CD4-positive, alpha-beta memory T cell (primary cell): ENCODE measurements at places on chromosomes 3 and 15. TPM values are rescaled to one million over a fixed set of nuclear protein-coding genes. Genes with fewer than 3 reads are reported as not detected.

DNA sequence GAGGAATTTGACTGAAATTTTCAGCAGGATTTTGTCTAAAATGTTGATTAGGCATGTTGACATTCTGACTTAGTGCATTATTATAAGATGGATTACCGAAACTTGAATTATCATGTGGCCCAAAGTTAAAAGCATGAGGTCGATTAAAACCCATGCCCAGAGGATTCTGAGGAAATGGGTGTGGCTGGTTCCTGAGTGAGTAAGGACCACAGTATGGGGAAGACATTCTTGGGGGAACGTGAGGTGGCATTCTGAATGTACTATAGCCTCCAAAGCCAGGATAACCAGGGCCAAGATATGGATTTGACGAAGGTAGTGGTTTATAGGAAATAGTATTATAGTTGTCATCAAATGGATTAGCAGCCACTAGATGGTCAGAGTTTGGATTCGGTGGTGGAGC lies 38.7 kb upstream of the DNAAF4 start:
- DNase-seq, result no peak

- peak; percentile 50 for DNase-seq
These were observed 182.4 kb downstream of the SHQ1 start for GRCh38 chr3:72665701-72666446.

DNA sequence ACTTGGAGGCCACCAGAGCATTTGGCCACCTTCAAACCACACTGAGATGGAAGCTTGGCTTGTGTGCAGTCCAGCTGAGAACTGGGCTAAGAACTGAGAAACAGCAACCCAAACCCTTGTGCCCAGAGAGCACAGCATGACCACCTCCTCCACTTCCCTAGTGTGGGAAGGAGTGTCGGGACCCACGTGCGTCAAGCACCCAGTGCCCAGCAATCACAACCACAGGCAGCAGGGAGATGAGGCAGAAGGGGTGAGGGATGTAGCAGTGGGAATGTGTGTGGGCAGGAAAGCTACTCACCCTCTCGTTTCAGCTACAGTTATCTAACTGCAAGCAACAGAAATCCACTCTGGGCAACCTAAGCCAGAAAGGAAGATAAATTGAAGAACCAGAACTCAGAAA lies 25.0 kb upstream of the RFTN1 start:
- no peak for DNase-seq

DNA sequence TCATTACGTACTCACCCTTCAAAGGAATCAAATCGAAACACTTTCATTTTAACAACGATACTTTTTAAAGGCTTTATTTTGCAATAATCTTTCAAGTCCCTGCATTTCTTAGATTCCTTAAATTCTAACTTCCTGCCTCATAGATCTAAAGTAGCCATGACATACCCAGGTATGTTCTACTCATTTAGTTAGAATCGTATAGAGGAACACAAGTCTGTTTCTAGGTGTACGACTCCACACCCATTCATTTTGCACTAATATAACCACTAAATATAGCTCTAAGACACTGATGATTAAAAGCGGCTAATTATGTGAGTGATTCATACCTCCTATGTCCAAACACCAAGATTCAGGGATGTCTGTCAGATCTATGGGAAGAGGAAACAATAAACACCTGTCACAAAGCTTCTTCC lies 1.3 kb downstream of the ATP13A3 start:
- peak; percentile 23 for DNase-seq

GRCh38 chr3:98596087-98596486 lies 2.7 kb upstream of the CPOX start:
- DNase-seq, result no peak

DNA sequence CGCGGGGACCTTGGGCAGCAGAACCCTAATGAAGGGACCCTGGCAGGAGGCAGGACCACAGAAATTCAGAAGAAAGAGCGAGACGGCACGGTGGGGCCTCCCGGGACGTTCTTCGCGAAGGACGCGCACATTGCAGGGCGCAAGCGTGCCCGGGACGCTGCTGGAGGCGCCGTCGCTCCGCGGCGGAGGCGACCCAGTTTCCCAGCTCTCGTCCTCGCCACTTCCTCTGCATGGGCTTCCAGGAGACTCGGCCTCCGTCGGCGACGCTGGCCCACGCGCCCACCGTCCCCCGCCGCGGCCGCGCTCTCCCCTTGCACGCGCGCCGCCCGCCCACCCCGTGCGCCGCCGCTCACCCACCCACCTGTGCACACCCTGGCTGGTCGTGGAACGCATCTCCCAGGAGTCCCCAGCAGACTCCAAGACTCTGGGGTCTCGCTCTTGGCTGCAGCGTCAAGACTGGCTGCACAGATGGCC lies 31.8 kb upstream of the SMAD3 start:
- peak; percentile 26 for DNase-seq

DNA sequence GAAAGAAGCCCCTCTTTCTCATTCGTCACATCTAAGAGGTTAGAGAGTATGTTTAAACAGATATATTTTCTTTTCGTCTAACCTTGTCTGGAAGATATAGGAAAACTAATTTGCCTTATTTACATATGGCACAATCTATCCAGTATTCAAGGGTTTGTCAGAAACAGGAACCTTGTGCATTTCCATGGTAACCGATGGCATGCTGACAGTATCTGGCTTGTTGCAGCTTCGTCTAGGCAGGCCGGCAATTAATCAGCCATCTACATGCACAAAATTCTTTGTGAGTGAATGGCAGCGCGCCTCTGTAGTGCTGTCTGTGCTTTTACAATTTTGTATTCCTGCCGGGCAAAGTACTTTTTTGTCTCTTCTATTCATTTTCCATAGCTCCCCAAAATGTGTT lies 294.0 kb upstream of the SOX2 start:
- DNase-seq, result no peak

GRCh38 chr3:195372220-195372619 lies 70.6 kb downstream of the ACAP2 start:
- DNase-seq, result no peak

GRCh38 chr3:43764056-43764455 lies 73.3 kb downstream of the ABHD5 start:
- no peak for DNase-seq

GRCh38 chr3:123110976-123111615 lies 44.3 kb downstream of the PDIA5 start:
- DNase-seq, result no peak

DNA sequence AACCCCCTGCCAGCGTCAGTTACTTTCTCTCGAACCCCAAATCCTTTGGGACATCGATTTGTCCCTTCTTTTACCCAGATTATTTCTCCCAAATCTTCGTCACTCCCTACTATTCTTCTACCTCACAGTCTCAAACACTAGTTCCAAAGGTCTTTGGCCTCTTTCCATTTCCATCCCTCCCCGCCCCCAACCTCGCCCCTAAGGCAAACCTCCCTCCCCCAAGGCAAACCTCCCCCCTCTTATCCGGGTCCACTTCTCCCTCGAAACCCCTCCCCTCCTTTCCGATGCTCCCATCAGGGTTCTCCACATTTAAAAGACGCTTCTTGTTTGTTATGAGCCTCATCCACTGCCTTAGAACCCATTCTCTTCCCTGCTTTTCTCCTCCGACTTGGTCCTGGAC lies 583 bp downstream of the EAF1 start:
- DNase-seq, result no peak

DNA sequence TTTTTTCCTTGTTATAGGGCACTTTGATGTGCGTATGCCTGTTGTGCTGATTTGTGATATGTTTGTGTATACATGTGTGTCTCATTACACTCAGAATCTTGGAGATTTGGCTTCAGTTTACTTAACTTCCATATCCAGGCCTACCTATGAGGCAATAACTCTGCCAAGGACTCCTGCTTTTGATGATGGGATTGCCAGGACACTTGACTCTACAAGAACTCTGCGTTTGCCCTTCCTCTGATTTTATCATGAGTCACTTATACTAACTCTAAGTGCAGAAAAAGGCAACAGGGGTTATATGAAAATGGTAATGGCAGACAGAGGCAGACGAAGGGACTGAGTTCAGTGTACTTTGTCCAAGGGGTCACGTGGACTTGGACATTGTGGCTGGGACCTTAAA lies 33.6 kb downstream of the MCTP2 start:
- DNase-seq, result no peak

GRCh38 chr3:6805236-6805635 lies 55.7 kb upstream of the GRM7 start:
- no peak for DNase-seq

- no peak for DNase-seq
These were observed 36.4 kb upstream of the ESYT3 start for GRCh38 chr3:138397983-138398382.

- no peak for DNase-seq
These were observed 8.8 kb downstream of the EAF1 start for GRCh38 chr3:15436246-15436645.

DNA sequence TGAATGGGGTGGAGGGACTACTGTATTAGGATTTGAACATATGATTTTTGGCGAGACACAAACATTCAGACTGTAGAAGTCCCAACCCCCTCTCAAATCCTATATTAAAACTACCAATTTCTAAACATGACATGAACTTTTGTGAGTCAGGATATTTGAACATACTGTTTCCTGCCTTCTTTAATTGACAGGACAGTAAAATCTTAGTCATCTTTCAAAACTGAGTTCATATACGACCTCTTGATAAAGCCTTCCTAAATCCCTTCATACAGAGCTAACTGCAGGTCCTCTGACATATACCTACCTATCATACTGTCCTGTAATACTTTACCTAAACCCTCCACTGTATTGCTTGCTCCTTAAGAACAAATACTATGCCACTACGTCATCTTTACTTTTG lies 23.5 kb downstream of the ALDH1A2 start:
- no peak for DNase-seq

DNA sequence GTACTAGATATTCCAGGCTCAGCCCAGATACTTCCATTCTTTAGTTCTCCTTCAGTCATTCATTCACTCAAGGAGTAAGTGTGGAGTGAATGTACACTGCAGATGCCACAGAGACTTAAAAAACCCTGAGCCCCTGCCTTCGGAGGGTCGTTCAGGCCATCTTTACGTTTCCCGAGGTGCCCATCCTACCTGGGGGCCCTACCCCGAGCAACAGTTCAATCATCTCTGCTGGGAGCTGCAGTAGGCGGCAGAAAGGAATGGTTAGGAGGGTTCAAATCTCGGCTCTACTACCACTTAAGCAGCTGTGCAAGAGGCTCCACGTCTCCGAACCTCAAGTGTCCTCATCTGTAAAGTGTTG lies 613 bp downstream of the SEC13 start:
- no peak for DNase-seq

DNA sequence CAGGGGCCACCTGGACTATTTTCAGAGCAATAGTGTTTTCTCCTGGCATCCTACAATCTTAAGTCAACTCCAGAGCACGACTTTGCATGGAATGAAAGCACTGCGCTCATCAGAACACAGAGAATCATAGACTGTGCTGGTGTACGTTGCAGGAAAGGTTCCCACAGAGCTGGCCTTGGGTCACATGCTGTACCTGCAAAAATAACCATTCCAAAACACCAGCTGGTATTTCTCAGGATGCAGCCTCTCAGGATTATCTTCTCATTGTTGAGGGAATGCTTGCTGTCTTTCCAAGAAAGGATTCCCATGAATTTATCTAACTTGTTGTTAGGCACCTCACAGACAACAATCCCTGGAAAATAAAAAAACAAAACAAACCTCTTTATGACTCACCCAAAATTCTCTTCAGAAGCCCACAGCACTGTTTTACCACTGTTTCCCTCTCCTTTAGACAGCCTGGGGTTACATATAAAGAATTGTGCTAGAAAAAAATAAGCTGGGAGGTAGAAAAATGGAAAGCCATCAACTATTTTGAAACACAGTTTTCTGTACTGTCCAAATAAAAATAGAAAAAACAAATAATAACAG lies 131.7 kb downstream of the ATP8B4 start:
- no peak for DNase-seq

DNA sequence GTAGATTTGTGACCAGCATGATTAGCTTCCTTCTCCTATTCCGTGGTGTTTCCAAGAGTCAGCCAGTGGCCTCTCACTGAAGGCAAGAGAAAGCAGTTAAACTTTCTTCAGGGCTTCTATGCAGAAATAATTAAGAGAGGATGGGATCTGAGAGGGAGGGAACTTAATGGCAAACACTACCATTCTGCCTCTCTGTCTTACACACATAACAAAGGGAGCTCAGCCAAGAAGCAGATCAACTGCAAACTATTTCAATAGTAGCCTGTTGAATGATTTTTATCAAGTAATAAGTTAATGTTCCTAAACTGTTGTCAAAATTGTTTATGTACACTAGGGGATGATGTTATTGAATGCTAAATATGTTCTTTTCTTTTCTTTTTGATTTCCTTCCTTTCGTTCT lies 11.8 kb downstream of the OXSR1 start:
- no peak for DNase-seq

DNA sequence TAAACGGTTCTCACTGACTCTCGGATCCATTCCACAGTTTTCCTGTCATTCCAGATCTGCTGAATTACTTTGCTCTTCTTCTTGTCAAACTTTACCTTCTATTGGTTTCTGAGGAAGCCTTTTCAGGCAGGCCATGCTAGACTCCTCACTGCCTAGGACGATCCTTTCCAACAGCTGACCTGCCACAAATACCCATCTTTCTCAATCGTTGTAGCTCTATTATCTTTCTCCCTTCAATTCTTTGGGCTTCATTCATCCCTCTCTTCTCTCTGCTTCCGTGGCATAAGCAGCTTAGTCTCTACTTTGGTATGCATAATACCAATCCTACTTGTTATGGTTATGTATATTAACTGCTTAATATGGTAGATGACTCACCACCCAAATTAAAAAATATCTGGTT lies 421.8 kb downstream of the NLGN1 start:
- no peak for DNase-seq

DNA sequence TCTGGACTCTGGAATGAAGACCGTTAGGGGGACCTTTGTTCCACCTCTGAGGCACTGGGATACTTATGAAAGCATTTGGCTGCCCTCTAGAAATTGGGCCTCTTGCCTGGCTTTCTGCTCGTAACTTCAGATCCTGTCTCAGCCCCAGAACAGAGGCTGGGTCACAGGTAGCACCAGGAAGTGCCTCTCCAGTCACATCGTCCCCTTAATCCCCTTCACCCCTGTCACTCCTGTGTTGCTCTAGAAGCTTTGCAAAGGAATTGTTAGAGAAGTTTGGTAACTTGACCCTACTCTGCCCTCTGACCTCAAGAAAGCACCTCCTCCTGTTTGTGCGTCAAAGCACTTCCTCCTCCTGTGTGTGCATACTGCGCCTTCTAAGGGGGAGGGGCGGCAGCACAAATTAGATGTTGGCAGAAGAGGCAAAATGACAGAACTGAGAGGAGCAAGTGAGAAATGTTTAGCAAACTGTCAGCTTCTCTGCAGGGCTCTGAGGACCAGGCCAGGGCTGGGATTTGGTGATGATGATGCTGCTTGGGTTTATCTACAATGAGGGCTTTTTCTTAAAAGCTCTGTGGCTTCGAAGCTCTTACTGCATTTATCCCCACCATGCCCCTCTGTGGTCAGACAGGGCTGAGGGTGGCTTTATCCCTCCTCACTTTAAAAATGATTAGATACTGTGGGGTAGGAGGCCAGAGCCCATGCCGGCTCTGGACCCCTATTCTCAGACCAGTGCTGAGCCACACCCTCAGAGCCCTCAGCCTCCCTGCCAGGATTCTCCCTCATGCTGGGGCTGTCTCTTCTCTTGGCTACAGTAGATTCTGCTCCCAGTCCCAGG lies 76.2 kb downstream of the LARS2 start:
- DNase-seq, result peak; percentile 19

Gene SELENOT
- 71.8 TPM for total RNA-seq

Gene TRIM59
- 28.3 TPM for total RNA-seq

Gene P2RY14
- 0.94 TPM for total RNA-seq

Gene EDC3
- total RNA-seq, result 40.7 TPM

Gene GOLGA8Q
- not detected for total RNA-seq

Gene ALDH1L1
- total RNA-seq, result not detected

Gene KBTBD13
- not detected for total RNA-seq

Gene AP3B2
- total RNA-seq, result 0.78 TPM

Gene CKMT1B
- total RNA-seq, result not detected

Gene FNDC3B
- total RNA-seq, result 18.2 TPM
